ENCODE measurements at places on chromosomes 4 and X.
A peak's percentile ranks its signal among the peaks of the same experiment; 100 is the strongest.

DNA sequence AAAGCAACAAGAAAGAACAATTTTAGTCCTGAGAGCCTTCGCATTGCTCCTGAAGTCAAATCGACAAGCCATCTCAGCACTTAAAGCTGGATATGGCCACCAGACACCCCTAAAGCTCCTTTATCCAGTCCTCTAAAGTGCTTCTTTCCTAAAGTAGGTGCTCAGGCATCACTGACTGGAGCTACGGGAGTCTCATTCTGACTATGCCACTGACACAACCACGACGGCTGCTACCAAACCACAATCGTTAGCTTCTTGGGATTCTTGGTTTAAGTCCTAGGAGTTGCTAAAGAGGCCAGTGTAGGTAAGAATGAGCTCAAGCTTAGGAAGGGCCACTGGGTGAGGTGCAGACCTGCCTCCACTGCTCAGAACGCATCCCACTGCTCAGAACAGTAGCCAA lies 1.0 kb downstream of the SLC10A6 start:
- DNase-seq: no peak

DNA sequence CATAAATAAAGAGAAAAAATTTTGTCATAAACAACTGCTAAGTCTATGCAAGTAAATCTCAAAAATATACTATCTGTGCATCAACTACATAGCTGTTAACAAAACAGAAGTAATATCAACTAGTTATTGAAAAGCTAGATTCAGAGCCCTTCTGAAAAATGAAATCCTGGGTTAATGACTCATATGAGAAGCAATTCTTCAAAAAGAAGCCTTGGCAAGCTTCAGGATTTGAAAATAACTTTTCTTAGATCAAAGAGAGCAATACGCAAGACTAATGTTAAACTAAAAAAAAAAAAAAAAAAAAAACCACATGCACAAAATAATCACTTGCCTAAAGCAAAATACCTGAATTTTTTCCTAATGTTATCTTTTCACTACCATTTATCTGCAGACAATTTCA lies 566.1 kb upstream of the BOD1L1 start:
- DNase-seq: peak; percentile 22

DNA sequence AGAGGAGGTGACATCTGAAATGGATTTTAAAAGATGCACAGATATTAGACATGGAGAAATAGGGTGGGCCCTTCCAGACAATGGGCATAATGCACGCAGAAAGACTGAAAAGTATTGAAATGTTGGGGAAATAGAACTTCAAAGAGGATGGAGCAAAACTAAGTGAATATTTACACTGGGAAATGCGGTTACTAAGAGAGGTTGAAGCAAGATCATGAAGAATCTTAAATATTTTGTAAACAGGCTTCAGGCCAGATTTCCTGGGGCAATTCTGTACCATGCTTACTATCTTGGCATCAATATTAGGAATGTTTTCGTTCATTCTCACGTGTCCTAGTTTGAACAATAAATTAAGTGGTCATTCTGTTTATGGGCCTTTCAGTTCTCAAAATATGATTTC lies 216.3 kb downstream of the ADAMTS3 start:
- no peak for DNase-seq

- DNase-seq: no peak
Measured at GRCh38 chrX:68049466-68049865, 383.8 kb downstream of the OPHN1 start.

DNA sequence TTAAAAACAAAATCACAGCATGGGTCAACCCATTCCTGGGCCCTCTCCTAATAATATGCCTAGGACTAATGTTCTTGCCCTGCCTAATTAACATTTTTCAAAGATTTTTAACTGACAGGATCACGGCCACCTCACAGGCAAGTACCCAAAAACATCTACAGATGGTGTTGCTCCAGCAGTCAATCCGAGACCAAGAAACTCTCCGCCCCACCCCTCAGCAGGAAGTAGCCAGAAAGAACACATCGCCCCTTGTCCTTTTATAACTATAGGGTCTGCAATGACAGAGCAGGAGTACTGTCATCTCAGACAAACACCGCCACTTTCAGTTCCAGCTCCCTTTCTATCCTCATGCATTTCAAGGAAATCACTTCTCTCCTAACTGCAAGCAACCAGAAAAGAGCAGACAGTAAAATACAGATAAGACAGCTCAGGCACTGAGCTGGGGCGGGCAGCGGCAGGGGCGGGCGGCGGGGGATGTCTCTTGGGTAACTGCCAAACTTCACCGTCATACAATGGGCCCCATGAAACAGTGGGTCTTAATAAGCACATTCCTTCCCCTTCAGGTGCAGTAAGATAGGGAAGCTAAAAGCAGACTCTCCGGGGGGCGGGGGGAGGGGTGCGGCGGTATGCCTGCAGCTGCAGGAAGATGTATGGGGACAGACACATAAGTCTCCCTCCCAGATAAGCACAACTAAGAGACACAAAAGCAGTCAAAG lies 67.4 kb downstream of the ZNF182 start:
- peak; percentile 6 for DNase-seq

DNA sequence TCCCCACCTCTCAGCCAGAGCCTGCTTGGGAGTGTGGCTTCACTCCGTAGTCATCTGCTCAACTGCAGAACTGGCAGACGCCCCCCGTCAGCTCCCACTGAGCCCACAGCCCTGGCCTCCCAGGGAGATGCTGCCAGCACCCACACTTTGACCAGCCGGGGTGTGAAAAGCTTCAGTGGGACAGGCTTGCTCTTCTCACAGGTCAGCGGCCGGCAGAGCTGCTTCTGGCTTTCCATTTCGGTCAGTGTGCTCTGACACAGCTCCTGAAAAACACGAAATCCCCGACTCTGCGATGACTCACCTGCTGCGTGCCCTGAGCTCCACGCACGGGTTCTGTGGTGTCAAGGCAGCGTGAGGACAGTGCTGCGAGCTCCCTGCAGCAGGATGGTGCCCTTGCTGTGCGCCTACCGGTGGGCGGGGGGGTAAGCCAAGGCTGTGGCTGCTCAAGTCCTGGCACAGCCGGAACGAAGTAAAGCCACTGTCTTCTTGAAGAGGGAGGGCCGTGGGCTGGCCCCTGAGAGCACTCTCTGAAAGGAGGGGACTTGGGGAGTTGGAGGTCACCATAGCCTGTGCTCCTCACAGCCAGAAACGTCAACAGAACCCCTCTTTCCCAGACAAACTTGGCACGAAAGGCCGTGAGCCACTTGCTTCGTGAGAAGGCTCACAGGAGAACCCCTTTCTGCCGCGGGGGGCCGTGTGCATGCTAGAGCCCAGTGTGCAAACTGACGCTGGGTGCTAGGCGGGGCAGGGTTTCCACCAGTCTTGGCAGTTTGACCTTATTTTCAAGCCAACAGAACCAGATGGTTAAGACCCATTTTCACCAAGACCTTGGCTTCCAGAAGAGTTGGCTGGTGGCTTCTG lies 23.6 kb downstream of the NOP14 start:
- no peak for DNase-seq

DNA sequence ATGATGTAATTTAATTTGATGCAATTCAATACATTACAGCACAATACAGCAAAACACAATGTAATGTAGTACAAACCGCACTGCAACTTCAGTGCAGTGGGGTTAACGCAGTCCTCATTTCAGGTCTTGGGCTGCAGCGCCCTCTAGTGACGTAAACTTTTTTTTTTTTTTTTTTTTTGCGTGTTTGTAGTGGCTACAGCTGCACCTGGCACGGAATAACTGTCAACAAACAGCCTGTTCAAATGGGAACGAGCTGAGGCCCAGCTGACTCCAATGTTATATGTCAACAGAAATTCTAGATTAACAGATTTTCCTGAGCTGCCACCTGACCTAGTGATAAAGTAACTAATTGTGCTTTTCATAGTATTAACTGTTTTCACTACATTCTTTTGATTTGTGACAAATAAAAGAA lies 33.5 kb upstream of the RASSF6 start:
- DNase-seq: peak; percentile 74

- DNase-seq: peak; percentile 1
Measured at GRCh38 chr4:160423879-160424451, 1321.1 kb downstream of the RAPGEF2 start.

GRCh38 chrX:113330416-113330815 lies 489.8 kb upstream of the AMOT start:
- no peak for DNase-seq

DNA sequence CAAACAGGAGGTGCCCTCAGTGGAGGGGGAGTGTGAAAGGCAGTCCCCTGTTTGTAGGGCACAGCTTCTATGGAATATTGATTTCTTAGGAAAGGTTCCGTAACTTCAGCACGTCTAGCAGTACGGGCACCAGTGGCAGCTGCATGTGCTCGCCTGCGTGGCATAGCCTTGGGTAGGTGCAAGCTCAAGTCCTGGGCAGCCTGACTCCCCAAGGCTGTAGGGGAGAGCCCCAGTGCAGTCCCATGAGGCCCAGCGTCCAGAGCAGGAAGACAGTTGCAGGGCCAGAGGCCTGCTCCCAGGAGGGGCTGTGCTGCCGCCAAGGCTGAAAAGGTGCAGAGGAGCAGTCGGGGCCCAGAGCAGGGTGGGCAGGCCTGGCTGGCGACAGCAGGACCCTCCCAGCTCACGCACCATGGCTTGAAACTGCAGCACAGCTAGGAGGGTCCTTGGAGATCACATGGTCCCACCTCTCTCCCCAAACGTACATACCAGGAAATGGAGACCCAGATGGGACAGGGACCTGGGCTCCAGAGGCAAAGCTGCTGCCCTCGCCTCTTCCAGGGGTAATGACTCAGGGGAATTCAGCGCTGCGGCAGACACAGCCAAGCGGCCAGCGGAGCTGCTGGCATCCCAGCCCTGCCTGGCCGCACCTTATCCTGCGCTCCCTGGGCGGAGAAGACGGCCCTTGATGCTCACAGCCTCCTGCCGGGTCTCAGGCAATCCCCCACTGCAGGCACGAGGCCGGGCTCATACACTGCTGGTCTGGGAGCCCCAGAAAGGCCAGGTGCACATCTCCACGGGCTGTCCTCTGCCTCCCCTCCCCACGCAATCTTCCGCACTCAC lies 6.0 kb upstream of the DUSP9 start:
- DNase-seq: no peak

GRCh38 chr4:56078866-56079265 lies 130.1 kb downstream of the CEP135 start:
- DNase-seq: no peak

- peak; percentile 6 for DNase-seq
Measured at GRCh38 chr4:101334963-101335572, 12.3 kb downstream of the PPP3CA start.

DNA sequence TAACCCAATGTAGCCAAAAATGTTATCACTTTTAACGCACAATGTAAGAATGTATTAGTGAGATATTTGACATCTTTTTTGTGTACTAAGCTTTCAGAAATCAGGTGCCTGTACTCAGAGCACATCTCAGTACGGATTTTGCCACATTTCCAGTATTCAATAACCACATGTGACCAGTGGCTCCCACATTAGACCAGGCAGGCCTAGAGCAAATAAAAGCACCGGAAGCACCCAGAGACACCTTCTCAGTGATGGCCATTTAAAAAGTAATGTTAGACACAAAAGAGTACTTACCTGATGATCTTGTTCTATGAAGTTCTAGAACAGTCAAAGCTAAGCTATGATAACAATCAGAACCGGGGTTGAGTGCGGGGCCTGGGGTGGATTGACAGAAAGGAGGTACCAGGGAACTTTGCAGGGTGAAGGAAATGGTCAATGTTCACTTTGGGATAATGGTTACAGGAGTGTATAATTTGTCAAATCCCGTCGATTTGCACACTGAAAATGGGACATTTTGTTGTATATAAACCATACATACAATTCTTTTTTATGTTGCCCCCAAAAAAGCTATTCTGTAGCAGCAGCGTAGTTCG lies 1.2 kb downstream of the CTPS2 start:
- DNase-seq: no peak

- peak; percentile 45 for DNase-seq
Measured at GRCh38 chrX:148049441-148049840, 68.3 kb downstream of the FMR1NB start.

DNA sequence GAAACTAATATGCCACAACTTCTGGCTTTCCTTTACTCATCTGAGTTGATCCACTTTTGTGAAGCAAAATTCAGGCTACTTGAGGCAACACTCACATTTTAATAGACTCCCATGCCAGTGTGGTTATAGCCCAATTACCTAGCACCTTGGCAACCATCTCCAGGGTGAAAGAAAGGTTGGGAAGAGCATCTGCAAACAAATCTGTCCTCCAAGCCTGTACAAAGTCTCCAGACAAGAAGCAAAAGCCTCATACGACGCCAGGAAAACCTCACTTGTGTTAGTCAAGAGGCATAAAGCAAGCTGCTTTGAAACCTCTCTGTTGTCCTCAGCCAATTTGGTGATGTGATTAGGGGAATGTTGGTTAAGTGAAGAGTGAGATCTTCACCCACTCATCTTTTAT lies 246.6 kb downstream of the THOC2 start:
- DNase-seq: no peak

DNA sequence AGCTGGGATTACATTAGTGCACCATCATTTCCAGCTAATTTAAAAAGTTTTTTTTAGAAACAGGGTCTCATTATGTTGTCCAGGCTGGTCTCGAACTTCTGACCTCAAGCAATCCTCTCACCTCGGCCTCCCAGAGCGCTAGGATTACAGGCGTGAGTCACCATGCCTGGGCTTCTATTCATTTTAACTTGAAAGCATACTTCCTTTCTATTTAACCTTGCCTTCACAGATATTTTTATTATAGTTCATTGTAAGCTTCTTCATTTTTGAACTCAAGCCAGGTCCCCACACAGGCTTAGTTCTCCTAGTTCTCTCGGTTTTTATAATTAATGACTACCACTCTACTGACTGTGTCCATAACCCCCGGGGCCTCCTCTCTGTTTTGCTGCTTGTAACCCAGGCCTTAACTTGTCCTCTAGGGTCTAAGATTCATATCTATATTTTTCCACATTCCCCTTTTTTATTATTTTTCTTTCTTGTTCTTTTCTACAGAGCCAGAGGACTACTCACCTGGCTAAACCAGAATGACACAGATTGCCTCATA lies 50.7 kb downstream of the SNX12 start:
- DNase-seq: no peak

- no peak for DNase-seq
Measured at GRCh38 chr4:121227341-121227792, 63.2 kb upstream of the TNIP3 start.

DNA sequence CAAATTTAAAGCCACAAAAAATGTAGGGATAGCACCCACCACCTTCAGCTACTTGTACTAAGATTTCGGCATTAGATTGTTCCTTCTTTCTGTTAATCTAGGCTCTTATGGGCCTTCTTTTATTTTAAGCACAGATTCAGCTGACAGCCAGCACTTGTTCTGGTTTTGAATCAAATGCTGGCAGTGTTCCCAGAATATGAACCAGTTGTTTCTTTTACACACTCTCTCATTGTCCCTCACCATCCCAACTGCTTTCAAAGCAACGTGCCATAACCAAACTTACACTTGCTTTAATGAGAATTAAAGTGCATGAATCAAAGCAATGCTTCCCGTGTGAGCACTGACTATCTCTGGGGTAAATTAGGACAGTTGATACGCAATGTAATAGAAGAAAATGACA lies 744.5 kb upstream of the FAM241A start:
- peak; percentile 75 for DNase-seq
